ENCODE measurements at places on chromosomes 11 and 22.

GRCh38 chr11:14676068-14676467 is 32.5 kb downstream of the PDE3B start:
- DNase-seq, result no peak

DNA sequence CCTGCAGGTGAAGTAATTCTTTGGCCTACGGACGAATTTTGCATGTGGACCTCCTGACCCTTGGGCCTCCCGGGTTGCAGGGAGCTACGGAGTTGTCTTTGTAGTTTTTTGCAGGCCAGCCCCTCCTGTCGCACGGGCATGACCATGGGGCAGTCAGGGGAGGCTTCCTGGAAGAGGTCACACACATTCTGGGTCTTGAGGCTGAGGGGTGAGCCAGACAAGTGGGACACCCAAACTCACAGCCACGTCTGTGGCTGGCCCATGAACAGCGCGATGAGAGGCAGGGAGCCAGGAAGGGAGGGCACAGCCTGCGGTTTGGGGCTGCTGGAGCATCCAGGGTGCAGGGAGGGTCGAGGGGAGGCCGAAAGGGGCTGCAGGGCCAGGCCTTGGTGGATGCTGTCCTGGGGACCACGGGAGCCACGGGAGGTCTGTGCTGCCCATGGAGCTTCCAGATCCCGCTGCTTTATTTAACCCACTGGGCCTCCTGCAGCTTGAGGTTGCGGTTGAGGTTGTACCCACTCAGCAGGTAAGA is 78.9 kb downstream of the FBLN1 start:
- no peak for DNase-seq

DNA sequence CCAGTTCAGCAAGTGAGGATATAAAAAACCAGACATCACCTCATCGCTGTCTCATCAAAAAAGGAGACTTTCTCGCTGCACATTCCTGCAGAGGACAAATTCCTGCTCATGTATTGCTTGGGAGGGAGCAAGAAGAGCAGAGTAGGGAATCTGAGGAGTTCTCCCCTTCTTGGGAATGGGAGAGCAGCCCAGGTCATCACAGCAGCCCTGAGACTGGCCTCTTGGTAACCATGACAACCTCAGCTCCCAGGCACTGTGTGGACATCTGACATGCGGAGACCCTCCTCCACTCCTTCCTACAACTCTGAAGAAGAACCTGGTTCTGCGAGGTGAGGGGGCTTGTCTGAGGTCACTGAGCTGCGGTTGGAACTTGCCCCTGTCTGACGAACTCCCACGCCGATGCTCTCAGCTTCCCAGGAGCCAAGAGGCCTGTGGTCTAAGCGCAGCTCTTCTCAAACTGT is 17.9 kb downstream of the RFPL1 start:
- no peak for DNase-seq

GRCh38 chr11:30786256-30787110 is 200.3 kb upstream of the MPPED2 start:
- no peak for DNase-seq

GRCh38 chr22:23260645-23261581 is 80.6 kb downstream of the BCR start:
- no peak for DNase-seq

- DNase-seq, result no peak
Observed at GRCh38 chr11:33027846-33028536, 11.4 kb upstream of the TCP11L1 start.

DNA sequence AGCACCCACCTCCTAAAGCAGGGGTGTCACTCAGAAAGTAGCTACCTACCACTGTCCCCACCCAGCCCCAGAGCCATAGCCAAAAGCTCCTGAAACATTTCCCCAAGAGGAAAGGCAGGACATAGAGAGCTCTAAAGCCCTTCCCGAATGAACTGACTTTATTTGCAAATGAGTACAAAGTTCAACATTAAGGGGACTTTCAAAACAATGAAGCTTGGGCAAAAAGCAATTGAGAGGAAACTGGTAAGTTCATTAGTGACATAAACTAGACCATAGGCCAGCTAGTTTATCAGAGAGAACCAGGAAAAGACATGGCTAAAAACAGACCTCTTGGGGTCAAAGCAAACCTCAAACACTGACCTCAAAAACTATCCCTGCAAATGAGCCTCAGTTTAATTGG is 72.7 kb downstream of the IGLL5 start:
- DNase-seq, result no peak

DNA sequence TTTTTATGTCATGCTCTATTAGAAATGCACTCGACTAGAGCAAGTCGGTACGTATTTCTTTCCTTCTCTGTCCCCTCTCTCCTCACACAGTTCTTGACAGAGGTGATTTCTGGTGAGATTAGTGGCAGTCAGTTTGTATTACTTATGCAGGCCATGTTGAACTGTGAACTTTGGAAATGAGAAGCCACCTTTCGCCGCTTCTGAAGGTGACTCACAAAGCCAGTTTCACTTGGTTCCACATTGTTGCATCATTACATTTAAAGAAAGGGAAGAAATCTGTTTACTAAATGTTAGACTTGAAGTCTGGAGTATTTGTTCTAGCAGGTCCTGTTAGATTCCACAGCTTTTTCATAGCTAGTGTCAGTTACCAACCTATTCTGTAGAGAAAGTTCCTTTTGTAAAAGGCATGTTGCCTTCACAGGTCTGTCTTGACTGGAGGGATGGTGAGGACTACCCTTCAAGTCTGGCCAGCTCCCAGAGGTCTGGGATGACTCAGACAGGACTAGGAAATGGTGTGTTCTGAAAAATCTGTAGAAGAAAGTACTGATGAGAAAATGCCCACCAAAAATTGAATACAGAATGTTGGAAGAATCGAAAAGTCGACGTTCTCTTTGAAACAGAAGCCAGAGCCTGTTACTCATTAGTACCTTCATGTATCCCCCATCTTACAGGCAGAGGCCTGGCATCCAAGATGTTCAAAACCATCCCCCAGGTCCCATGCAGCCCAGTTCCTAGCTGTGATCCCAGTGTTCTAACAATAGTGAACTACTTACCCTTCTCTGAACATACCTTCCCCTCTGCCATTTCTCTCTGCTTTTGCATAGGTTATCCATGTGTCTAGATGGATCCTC is 181.4 kb downstream of the DBX1 start:
- no peak for DNase-seq

- no peak for DNase-seq
Observed at GRCh38 chr22:30891443-30891755, 77.2 kb downstream of the MORC2 start.

DNA sequence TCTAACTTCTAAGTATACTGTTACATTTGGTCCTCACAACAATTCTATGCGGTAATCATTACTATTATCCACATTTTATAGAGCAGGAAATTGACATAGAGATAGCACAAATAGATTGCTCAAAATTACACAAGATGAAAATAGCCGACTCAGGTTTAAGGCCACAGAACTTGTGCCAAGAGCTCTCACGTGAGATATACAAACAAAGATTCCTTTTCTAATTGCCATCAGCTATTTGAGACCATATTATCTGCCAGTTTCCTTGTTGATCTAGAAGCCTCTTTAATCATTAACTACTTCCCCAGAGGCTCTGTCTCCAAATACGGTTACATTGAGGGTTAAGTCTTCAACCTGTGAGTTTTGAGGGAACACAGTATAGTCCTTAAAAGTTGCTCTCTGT is 61.0 kb upstream of the GLYATL1B start:
- DNase-seq, result no peak

GRCh38 chr11:119626197-119626841 is 102.7 kb downstream of the NECTIN1 start:
- no peak for DNase-seq

DNA sequence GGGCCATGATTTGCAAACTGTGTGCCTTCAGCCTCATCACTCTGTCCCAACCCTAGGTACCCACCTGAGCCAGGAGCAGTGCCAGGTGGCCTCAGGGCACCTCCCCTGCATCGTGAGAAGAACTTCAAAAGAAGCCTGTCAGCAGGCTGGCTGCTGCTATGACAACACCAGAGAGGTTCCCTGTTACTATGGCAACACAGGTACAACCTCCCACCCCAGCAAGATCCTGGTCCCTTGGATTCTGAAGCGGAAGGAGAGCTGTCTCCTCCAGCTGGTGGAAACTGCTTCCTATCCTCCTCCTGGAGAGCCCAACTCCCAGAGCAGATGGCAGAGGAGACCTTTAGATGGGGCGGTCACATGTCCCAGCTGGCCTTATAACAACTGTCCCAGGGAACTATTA is 2.9 kb downstream of the ZP1 start:
- no peak for DNase-seq

GRCh38 chr22:31611061-31611760 is 50.8 kb downstream of the PISD start:
- DNase-seq, result no peak

DNA sequence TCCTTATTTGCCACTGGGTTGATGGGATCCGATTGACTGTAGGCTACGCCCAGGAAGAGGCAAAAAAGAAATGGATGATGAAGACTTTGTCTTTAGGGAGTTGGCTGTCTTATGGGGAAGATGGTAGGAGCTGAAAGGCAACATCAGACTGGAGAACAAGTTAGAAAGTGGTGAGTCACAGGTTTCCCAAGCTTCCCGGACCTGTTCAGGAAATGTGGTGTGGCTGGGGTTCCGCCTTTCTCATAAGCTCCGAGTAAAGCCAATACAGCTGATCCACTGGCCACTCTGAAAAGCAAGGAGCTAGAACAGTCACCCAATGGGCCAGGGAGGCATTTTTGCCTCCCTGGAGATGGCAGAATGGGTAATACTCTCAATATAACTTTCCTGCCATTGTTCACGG is 194.5 kb downstream of the SNX19 start:
- DNase-seq, result no peak

GRCh38 chr11:57779276-57779675 is 17.7 kb downstream of the CTNND1 start:
- no peak for DNase-seq

DNA sequence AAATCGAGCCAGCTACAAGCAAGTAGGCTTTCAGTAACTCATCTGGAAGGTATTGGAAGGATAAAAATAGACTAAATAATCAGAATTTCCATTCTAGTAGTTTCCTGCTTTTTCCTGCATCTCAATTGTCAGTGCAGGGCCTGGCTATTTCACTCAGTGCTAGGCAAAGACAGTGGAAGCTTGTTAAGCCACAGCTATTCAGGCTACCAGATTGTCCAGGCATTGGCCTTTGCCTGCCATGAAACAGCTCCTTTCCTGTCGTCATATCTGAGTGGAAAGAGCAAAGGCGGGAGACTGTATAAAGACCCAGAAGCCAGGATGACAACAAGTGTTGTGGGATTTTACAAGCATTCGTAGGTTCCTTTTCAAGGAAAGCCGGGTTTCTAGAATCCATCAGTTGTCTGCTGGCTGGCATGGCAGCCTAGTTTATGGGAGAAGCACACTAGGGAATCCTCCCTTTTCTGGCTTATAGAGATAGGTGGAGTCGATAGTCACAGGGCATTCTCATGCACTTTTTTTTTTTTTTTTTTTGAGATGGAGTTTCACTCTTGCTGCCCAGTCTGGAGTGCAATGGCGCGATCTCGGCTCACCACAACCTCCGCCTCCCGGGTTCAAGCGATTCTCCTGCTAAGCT is 2.0 kb upstream of the TNRC6B start:
- DNase-seq, result no peak

- DNase-seq, result no peak
Observed at GRCh38 chr22:42194104-42194851, 63.7 kb upstream of the CYP2D6 start.

- no peak for DNase-seq
Observed at GRCh38 chr11:113261709-113262475, 52.5 kb upstream of the TTC12 start.

- DNase-seq, result no peak
Observed at GRCh38 chr11:7672276-7672959, 882 bp downstream of the CYB5R2 start.

DNA sequence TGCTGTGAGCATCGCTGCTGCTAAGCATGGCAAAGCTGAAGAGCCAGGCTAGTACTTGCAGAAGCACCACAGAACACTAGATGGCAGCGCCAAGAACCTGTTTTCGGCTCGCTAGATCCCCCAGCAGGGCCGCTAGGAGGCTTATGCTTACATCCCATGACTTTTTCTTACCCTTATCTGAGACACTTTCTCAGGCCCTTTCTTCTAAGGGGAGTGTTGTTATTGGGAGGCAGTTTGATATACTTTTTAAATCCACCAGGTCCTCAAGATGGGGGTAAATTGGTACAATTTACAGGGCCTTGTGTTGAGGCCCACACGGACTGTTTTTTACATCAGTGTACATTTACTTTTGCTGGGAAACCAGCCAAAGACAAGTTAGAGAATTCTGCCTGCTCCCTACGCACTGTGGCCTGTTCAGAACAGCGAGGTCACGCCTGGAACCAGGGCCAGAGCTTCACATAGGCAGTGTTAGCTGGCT is 4.0 kb downstream of the TRIM6 start:
- no peak for DNase-seq

DNA sequence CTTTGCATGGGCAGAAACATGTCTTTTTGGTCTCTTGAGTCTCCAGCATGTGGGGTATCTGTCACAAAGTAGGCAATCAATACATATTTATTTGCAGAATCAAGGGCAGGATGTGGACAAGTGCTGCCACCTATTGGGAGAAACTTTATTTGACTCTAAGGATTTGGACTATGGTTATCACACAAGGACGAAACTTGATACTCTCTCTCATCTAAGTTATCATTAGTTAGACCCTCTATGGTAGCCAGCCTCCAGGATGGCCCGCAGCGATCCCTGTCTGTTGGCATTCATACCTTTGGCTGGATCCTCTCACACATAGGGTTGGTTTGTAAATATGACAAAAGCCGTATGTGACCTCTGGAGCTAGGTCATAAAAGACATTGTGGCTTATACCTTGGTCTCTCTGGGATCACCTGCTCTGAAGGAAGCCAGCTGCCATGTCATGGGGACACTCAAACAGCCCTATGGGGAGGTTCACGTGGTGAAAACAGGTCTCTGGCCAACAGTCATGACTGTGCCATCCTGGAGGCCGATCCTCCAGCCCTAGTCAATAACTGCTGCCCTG is 1.1 kb upstream of the FBXO7 start:
- DNase-seq, result no peak

Data from omental fat pad (tissue), 4 donors.